ENCODE measurements at places on chromosomes 6 and 20.
A peak's percentile ranks its signal among the peaks of the same experiment; 100 is the strongest.

GRCh38 chr6:63272397-63272796 is 47.4 kb downstream of the LGSN start:
- DNase-seq: no peak

DNA sequence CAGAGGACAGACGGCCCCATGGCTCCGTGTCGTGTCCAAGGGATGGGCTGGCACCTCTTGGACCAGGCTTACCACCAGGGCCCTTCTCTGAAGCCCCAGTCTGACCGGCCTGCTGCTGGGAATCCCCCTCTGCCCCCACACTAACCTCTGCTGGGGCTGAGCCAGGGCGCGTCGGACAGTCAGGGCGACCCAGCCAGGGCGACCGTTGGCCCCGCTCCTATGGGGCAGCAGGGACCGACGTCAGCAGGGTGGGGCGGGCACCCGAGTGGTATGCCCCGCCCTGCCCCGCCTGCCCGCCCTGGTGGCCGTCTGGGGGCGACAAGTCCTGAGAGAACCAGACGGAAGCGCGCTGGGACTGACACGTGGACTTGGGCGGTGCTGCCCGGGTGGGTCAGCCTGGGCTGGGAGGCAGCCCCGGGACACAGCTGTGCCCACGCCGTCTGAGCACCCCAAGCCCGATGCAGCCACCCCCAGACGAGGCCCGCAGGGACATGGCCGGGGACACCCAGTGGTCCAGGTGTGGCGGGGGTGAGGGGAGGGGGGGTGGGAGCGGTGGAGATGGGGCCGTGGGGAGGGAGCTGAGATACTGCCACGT is at the start of gene SLC17A9:
Gene SLC17A9 (plus strand): TSS at position 337 of the 595 bp plus-strand sequence. CDS start 122 bp downstream, at position 459.
- DNase-seq: no peak

GRCh38 chr6:29828471-29828797 is 809 bp downstream of the HLA-G start:
- DNase-seq: no peak

GRCh38 chr6:138160329-138161087 is 1.2 kb upstream of the ARFGEF3 start:
- no peak for DNase-seq

DNA sequence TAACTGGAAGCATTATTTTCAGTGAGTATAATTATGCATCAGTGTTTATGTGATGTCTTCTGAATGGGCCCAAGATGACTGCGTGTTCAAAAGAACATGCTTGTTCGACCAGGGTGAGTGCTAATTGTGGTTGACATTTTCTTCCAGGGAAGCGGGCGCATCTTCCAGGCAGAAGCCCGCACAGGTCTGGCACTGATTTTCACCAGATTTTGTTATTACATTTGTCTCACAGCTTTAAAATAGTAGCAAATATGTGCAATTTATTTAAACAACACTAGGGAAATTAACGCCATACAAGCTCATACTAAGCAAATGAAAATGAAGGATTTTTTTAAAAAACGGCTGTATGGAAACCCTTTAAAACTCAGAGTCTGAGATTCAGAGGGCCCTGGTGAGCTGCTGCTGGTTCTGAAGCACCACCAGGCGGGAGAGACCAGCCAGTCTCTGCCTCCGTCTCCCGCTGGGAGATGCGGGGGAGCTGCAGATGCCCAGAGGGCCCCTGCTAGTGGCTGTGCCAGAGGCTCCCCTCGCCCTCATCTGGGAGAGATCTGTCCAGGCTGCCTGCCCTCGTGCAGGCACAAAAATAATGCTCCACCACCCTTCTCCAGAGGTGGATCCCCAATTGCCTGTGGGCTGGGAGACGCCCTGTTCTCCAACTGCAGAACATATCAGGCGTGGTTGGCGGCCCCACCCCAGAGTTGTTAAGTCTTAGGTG is 297.0 kb downstream of the TAF4 start:
- DNase-seq: no peak

DNA sequence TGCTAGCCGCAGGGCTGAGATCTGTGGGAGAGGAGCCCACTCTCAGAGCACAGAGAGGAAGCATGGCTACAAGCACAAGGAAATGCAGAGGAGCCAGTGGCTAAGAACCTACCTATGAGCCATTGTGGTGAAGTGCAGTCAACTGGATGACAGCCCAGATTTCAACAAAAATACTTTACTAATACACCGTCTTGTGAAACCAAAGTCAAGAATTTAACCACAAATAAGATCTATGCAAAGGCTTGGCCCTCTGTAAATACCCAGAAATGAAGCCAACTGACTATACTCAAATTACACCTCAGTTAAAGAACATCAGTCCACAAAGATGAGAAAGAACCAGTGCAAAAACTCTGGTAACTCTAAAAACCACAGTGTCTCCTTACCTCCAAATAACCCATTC is 40.1 kb upstream of the PTCHD4 start:
- no peak for DNase-seq

GRCh38 chr6:26502165-26502564 is 2.1 kb downstream of the BTN1A1 start:
- no peak for DNase-seq

- DNase-seq: no peak
These were observed 384 bp upstream of the MANEA start for GRCh38 chr6:95576998-95577303.

GRCh38 chr6:37570482-37571133 is 70.9 kb upstream of the CCDC167 start:
- DNase-seq: no peak

GRCh38 chr6:31402324-31403282 is 792 bp upstream of the MICA start:
- DNase-seq: no peak

DNA sequence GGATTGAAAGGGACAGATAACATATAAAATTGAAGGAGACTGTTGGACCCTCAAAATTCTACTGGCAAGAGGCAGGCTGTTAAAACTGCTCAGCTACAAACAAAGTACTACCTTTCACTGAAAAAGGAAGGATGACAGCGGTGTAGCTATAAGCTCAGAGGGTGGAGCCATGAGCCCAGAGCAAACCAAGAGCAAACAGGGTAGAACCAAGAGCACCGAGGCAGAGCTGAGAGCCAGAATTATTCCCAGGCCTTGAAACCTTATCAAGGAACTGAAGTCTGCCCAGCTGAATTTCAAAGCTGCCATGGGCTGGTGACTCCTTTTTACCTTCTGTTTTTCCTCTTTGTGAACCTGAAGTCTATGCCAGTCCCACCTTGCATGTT is 74.7 kb upstream of the SLC4A11 start:
- DNase-seq: no peak

DNA sequence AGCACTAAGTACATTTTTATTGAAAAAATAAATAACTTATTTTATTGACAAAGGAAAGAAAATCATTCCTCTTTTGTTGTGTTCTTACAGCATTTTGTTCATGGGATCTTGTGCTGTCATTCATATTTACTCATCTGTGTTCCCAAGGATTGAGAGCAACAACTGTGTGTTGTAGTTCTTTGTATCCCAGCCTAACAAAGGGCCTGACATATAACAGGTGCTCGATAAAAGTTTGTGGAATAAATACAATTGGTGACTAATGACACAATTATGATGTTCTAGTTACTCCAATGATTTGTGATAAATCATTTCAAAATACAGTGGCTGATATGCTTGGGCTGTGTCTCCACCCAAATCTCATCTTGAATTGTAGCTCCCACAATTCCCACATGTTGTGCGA is 7.9 kb upstream of the OGFRL1 start:
- DNase-seq: no peak

DNA sequence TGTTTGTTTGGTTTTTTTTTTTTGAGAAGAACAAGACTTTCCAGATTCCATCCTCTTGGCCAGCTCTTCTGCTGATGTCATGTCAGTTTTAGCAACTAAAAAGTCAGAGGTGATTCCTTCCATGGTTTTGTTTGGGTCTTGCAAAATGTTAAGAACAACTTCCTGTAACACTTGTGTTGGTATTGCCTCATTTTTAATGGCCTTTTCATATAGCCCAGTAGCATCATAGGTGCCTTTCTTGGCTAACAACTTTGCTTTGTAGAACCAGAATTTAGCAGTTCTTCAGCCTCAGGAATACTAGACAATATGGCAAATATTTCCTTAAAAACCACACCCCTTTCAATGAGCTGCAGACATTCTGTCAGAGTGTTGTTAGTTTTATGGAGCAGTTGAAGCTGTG is 99.5 kb upstream of the SIRPG start:
- no peak for DNase-seq

DNA sequence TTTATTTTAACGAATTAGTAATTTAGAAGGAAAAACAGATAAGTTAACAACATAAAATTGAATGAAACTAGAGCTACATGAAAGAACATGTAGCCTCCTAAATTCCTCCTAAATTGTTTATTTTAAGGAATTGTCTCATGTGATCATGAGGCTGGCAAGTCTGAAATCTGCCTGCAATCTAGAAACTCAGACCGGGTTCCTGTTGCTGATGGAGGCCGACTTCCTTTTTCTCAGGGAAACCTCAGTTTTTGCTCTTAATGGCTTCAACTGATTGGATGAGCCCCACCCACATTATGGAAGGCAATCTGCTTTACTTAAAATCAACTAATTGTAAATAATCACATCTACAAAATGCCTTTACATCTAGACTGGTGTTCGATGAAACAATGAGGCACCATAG is 267.6 kb upstream of the PRND start:
- no peak for DNase-seq

DNA sequence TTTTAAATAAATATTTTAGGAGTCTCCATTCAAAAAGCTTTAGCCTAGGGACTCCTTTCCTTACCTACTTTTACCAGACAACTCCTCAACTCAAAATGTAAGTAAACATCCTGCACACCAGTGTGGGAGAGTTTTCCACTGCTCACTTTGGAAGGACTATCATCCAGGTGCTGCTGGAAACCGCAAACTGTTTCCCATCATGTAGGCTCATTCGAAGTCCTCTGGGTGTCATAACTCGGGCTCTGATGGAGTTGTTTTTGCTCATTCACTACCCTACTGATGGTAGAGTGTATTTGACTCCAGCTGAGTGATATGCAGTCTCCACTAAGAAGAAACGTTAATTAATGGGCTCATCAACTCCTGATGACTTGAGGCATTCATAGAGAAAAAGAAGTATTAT is 136.5 kb upstream of the AKAP12 start:
- no peak for DNase-seq

GRCh38 chr6:150939399-150939798 is 73.9 kb downstream of the MTHFD1L start:
- DNase-seq: no peak

- no peak for DNase-seq
These were observed 142.5 kb downstream of the KLHL32 start for GRCh38 chr6:97067045-97067444.

DNA sequence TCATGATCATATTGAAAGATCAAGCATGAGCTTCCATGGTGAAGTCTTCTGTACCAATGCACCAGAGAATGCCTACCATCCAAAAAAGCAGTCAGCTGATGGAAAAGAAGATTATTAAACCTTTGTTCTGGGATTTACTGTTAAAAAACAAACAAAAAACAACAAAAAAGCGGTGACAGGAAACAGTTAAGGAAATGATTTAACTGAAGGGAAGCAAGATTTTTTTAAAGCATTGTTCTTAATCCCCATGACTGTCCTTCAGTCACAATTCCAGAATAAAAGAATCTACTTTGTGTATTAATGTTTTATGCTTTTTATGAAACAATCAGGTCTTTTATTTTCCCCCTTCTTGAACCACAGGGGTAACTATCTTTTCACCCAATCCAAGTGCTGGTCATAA is 23.9 kb downstream of the FAM162B start:
- DNase-seq: no peak

- DNase-seq: no peak
These were observed 28.3 kb downstream of the KCNQ5 start for GRCh38 chr6:72650081-72650745.

DNA sequence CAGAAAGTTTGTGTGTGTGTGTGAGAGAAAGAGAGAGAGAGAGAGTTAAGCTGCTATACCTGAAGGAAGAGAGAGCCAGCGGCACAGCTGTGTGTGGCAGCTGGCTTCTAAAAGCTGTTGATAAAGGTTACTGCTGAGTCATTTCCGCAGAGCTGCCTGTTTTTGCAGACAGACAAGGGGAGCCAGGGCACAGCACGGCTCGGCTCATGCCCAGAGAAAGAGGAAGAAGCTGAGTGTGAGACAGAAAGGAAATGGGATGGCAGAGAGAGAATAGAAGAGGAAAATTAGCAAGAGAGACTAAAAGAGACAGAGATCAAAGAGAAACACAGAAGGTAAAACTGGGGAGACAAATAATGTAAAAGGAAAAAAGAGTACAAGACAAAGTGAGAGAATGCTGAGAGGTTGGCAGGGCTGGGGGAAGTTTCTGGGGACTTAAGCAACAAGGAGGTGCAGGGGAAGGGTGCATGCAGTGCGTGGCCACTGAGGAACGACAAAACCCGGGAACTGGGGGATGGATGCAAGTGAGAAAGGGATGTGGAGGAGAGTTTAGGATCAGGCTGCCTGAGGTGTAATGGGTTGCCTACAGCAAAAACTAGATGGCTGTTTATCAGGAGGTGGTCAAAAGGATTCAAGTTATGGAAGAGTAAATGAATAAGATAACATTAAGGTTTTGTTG is 22.7 kb downstream of the HLA-A start:
- DNase-seq: peak; percentile 60

DNA sequence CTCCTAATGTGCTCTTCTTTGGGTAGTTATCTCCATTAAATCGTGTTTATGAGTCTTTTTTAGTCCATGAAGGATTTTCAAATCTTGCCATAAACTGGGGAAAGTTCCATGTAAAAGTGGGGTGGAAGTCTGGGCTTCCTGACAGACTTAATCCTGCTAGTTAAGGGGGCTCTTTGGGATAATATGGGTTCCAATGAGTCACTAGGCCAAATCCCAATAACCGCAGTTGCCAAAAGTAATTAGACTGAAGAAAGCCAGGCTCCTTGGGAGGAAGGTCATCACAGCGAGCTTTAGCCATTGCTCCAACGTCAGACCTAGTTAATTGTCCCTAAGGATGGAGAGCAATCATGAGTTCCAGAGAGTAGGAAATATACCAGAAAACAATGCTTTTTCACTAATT is 10.8 kb downstream of the RSPO3 start:
- no peak for DNase-seq

- DNase-seq: no peak
These were observed 35.8 kb downstream of the DTNBP1 start for GRCh38 chr6:15626878-15627674.

- DNase-seq: no peak
These were observed 77.0 kb downstream of the RNF144B start for GRCh38 chr6:18464176-18464575.

- no peak for DNase-seq
These were observed 278.2 kb downstream of the CDC5L start for GRCh38 chr6:44665683-44666082.

- DNase-seq: no peak
These were observed 123.5 kb downstream of the TCP11 start for GRCh38 chr6:35017411-35018181.

- no peak for DNase-seq
These were observed 481.1 kb downstream of the BMP2 start for GRCh38 chr20:7248281-7249201.

Measured in activated CD8-positive, alpha-beta memory T cell treated with anti-CD3 and anti-CD28 coated beads for 1 hour (primary cell).